ENCODE measurements at places on chromosomes 3 and 15.

- DNase-seq: no peak
Observed at GRCh38 chr3:156382458-156383346, 172.2 kb downstream of the SSR3 start.

DNA sequence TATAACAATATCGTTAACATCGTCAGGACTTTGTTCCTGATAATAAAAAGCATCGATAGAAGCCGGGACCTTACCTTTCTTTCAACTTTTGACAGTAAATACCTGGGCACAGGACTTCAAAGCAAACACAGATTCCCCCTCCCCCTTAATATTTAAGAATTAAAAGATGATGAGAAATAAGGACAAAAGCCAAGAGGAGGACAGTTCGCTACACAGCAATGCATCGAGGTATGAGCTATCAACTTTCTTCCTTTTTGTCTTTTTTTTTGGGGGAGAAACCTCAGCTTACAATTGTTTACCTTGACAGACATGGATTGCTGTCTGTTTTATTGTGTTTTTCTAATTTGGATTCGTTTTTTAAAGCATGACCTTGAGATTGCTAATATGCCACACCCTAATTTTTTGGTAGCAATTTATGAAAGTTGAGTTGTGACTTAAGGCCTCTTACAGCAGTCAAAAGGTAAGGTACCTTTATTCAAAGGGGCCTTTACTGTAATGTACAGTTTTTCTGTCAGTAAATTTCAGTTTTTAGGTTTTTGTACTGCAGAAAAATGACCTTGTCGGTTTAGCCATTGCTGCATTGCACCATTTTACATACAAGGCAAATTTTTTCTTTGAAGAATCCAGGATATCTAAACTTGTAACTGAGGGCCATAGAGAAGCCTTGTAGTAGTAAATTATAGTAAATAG, 1.1 kb downstream of the CHD2 start:
- DNase-seq: no peak

DNA sequence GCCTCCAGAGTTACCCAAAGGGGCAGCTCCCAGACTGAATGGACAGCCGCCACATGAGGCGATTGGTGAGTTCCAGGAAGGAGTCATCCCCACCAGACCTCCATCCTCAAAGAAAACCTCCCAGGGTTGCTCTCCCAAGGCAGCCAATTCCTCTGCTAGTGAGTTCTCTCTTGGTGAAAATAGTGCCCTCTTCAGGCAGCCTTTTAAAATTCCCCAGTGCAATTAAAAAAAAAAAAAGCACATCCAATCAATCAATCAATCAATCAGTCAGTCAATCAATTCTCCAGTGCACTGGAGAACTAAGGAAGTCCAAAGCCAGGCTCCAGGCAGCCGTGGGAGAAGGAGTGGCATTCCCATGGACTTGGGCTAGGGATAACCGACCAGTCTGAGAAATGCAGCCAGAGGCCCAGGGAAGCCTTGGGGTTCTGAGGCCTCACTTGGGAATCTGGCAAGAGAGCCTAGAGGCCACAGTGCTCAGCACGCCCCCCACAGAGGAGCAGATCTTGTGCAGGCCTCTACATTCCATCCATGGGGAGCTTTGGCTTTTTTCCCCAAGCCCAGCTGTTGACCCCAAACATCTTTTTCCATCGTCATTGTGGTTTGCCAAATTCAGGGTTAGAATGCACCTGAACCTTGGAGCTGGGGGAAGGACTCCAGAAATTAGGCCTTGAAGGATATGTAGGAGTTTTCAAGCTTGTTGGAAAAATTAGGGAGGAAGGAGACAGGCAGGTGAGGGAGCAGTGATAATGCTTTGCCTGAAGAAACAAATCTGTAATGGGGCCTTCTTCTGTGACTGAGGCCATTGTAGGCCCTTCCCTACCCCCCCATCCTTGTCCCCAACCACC, 4.8 kb downstream of the PAQR5 start:
- DNase-seq: no peak

- DNase-seq: no peak
Observed at GRCh38 chr15:80787316-80787715, 8.1 kb downstream of the CEMIP start.

GRCh38 chr15:33639978-33640377, 328.3 kb upstream of the CHRM5 start:
- DNase-seq: no peak

DNA sequence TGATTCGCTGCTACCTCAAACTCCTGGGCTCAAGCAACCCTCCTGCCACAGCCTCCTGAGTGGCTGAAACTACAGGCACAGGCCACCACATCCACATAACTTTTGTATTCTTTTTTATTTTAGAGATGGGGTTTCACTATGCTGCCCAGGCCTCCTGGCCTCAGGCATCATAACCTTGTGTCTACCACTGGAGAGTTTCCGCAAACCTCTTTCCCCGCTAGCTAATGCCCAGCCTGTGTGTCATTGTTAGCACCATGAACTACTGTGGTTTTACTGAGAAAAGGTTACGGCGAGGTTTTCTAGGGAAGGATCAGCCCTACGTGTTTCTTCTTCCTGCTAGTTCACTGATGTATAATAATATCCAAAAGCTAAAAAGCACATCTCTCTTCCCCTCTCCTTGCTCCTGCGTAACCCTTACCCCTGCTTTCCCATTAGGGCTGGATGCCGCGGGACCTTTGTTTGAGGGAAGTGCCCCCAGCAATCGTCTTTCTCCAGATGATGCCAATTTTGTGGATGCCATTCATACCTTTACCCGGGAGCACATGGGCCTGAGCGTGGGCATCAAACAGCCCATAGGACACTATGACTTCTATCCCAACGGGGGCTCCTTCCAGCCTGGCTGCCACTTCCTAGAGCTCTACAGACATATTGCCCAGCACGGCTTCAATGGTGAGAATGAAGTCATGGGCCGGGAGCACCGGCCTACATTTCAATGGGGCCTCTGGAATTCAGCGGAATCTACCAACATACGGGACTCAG, 113.7 kb downstream of the LIPC start:
- DNase-seq: no peak

Measured in stimulated activated CD8-positive, alpha-beta memory T cell treated with anti-CD3 and anti-CD28 coated beads, Interleukin-2, amount 100 ng/mL, for 1 hour (primary cell).